ENCODE measurements at places on chromosomes 3 and 15.

- peak; percentile 32 for DNase-seq
Observed at GRCh38 chr3:55897573-55898224, 410.6 kb upstream of the WNT5A start.

- no peak for DNase-seq
Observed at GRCh38 chr3:31639828-31640227, 107.1 kb downstream of the STT3B start.

DNA sequence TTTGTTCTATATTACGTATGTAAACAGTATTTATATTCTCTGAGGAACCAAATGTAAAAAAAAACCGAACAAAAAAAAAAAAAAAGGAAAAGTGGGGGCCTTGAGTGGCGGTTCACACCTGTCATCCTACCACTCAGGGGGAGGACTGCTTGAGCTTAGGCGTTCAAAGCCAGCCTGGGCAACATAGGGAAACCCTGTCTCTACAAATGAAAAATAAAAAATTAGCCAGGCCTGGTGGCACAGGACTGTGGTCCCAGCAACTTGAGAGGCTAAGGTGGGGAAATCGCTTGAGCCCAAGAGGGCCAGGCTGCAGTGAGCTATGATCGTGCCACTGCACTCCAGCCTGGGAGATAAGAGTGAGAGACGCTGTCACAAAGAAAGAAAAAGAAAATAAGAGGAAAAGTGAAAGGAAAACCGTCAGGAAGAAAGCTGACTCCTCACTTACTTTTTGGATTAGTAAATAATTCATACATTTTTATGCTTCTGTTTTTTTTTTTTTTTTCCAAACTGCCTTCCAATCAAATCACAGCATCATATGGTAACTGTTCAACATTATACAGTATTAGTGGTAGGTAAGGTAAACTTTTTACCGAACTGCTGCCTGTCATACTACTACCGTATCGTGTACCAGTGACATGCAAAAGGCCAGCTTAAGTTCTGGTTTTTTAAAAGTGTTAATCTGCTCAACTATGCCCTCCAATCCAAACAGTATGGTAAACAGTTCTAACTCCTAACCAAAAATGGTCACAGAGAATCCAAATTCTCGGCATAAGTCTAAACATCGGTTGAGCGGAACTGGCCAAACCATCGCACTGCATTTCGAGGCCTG, 1.2 kb downstream of the PHC3 start:
- peak; percentile 32 for DNase-seq

DNA sequence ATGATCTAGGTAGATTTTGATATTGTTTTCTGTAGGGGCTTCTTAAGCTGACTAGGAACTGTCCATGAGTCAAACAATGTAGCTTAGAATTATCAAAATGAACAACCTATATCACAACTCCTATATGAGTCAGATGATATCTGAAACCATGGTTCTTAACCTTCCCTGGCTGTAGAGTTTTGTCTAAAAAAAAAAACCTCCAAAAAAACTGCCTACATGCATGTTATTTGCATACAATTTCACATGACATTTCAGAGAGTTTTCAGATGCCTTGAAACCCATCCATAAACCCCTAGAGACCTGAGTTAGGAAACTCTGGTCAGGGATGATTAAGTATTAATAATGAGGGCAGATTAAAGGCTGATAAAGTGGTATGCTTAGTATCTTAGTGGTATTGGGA, 157.0 kb downstream of the CHST2 start:
- no peak for DNase-seq

GRCh38 chr3:11769704-11770476, 76.8 kb downstream of the TAMM41 start:
- DNase-seq: no peak

DNA sequence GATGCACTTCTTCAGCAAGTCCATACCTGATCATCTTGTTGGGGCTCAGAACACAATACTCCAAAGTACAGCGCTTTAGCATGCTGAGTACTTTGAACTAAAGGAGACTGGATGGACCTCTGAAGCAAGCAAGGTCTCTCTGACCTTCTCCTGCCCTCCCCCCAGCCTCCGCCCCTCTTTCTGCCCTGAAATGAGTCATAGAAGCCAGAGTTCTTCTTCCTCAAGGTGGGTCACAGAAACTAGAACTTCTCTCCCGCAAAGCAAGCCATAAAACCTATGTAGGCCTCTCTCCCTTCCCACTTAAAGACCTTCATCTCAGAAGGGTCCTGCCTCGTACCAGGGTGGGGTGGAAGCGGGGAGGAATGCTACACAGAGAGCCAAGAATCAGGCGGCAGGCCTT, 230.5 kb upstream of the PROK2 start:
- DNase-seq: no peak

- DNase-seq: no peak
Observed at GRCh38 chr3:170162630-170163029, 18.9 kb downstream of the PHC3 start.

DNA sequence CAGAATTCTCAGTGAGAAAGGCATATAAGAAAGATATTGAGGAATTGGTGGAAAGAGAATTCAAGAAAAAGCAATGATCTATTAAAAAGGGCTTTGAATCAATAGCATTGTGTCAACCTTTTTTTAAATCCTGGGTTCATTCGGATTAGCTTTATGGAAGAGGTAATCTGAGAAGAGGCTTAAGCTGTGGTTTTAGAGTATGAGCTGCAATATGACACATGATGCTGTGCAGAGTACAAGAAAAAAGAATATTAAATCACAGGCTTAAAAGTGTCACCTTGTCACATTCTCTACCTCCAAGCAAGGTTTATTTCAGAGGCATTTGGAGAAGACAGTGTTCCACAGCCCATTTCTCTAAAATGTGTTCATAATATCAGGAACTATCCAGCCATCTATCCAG, 128.9 kb downstream of the RTP4 start:
- no peak for DNase-seq

DNA sequence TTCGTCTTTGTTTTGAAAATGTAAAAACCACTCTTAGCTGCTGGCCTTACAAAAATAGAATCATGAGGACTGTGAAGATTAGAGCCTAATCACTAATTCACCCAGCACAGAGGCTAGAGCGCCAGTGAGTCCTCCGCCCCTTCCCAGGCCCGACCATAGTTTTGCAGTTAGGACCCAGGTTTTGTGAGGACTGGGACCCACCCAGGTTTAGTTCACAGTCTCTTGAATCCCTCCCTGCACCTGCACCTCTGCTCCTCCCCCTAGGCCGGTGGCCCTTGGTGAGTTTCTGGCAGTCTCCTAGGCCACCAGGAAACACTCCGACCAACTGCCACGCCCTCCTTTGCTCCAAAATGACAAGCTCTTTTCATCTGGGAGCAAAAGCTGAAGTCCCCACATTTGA, 136.0 kb upstream of the CCDC54 start:
- peak; percentile 15 for DNase-seq

GRCh38 chr3:107927361-107928083, 163.3 kb downstream of the CD47 start:
- DNase-seq: peak; percentile 66

GRCh38 chr3:71016178-71016845, 567.2 kb downstream of the FOXP1 start:
- peak; percentile 33 for DNase-seq

DNA sequence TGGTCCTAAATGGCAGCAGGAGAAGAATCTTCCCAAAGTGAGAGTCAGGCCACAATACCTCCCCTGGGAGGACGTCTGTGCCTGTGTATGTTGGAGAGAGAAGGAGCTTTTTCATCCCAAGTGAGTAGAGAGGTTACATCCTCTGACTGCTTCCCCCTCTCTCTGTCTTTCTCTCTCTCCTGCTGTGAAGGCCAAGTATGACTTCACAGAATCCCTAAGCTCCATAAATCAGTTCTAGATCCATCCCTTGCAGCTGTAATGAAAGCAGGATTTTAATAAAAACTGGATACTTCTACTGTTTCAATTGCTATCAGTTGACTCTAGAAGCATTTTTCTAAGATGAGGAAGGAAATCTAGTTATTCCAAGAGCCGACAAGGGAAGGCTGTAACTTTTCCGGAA, 389.1 kb upstream of the PROK2 start:
- DNase-seq: no peak

- no peak for DNase-seq
Observed at GRCh38 chr15:53910236-53910849, 67.9 kb upstream of the UNC13C start.

GRCh38 chr3:71890356-71890931, 105.5 kb upstream of the PROK2 start:
- DNase-seq: no peak

DNA sequence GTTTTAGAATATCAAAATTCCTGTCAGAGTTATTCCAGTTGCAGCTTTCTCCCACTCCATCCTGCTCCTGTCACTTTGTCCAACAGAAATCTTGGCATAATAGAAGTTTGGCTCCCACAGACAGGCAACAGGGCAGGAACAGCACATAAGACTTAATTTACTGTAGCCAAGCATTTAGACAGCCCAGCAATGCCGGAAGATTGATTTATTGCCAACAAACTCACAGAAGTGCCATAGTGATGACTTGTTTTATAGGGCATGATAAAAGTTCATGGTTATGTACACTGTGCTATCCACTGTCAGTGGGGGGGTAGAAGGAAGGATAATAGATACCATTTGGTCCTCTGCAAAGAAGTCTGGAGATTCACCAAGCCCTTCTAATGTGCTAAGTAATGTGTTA, 98.3 kb upstream of the CBLB start:
- DNase-seq: peak; percentile 65

DNA sequence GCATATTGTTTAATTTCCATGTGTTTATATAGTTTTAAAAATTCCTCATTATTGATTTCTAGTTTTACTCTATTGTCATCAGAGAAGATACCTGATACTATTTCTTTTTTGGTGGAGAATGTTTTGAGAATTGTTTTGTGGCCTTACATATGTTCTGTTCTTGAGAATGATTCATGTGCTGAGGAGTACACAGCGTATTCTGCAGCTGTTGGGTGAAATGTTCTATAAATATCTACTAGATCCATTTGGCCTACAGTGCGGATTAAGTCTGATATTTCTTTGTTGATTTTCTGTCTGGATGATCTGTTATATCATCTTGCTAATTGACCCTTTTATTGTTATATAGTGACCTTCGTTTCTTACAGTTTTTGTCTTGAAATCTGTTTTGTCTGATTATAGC, 109.7 kb downstream of the UBE2E2 start:
- no peak for DNase-seq

DNA sequence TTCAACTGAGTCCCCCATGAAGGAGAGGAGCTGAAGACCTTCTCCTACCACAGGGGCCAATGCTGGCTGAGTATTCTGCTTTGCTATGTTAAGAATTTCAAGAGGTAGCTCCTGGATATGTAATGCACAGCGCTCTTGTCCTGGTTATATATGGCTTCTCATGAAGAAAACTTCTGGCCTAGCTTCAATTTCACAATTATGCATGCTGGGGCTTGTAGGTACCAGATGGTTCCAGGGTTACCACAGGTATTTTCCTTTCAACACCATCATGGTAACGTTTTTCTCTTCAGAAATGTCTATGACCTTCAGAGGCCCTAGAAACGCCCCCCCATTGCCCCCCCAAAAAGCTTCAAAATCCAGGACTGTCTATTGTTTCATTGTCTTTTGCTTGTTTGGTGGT, 311.7 kb upstream of the ICE2 start:
- no peak for DNase-seq

DNA sequence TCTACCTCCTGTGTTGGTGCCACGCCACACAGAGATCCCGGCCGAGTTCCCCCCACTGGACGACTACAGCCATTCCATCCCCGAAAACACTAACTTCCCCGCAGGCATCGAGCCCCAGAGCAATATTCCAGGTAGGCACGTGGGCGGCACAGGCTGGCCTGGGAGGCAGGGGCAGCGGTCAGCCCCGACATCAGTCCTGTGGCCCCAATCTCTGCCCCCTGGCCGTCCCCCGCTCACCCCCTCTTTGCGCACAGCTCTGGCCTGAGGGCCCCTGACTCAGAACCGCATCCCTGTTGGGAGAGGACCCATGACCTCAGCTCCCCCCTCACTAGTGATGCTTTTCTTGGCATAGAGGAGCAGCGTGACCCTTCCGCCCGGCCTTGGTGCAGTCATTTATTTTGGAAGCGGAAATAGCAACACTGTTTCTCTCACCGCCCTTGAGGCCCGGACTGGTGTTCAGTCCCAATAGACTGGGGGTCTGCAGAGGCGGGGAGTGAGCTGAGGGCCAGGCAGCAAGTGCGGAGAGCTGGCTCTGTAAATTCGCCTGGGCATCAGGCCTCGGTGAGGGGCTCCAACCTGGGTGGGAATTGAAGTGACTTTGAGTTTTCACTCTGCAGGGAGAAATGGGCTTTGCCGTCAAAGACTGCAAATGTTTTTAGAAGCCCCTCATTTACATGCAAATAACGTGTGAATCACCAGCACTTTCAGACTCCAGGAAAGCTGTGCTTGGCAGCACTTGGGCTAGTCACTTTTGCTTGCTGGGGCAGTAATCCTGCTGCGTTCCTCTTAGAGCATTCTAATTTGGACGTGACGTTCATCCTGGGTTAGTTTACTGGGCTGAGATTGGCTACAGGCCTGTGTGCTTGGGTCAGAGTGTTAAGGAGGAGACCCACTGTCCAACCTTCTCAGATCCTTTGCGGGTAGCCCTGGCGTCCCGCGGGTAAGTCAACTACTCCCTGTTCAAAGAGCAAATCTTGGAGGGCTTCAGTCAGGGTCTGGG, 88.9 kb downstream of the AAGAB start:
- DNase-seq: no peak

- DNase-seq: no peak
Observed at GRCh38 chr15:52715411-52715810, 36.2 kb upstream of the ATOSA start.

- DNase-seq: no peak
Observed at GRCh38 chr15:64720188-64720587, 55.2 kb downstream of the RBPMS2 start.

GRCh38 chr3:170740726-170741591, 129.0 kb downstream of the RPL22L1 start:
- DNase-seq: peak; percentile 40

DNA sequence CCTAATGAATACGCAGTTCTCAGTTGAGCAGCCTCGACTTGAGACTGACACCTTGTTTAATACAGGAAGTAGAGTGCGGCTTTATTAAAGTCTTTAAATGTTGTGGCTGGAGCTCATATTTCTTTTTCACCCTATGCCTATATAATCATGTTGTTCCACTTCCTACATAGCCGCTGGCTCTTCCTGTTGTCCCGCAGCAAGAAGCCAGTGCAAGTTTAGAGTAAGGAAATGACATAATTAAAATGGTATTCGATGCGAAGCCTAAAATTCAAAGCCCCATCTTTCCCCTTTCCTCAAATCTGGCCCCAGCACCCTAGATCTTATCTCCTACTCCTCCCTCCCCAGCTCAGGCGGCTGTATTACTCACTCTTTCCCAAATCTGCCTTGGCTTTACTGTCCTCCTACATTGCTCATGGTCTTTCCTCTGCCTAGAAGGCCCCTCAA, 7.5 kb upstream of the PHLDB2 start:
- peak; percentile 88 for DNase-seq

GRCh38 chr3:64627042-64627441, 60.8 kb downstream of the ADAMTS9 start:
- DNase-seq: no peak

DNA sequence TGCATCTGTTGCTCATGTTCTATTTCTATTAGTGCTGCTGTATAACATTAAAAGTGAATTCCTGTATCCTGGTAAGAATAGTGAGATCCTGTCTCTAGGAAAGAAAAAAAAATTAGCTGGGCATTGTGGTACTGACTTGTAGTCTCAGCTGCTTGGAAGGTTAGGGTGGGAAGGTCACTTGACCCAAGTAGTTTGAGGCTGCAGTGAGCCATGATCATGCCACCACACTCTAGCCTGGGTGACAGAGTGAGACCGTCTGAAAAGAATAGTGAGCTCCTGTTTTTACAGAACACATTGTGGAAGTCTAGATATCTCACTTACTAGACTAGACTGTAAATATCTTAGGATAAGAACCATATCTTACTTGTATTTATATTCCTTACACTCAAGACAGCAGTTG, 4.6 kb downstream of the ATP11B start:
- no peak for DNase-seq

Data from fibroblast of skin of back (primary cell).